Endothelial cell of umbilical vein (primary cell): ENCODE measurements at places on chromosomes 16 and 17. TPM values are rescaled to one million over a fixed set of nuclear protein-coding genes. Genes with fewer than 3 reads are reported as not detected.
A peak's percentile ranks its signal among the peaks of the same experiment; 100 is the strongest.

DNA sequence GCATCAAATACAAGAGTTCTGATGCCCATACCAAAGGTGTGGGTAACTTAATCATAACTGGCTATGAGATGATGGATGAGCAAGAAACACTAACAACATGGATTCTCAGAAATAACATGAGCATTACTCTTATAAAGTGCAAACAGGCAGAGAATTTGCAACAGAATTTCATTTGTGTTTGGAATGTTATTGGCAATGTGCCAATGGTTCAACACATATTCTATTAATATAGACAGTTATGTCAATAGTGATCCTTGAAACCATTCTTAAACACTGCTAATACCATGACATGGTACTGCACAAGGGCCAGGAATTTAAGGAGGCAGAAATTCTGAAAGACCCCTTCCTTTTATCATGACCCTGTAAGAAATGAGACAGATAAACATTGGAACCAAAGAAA lies 217.1 kb upstream of the WSB1 start:
- no peak for DNase-seq

HSD17B2 gene
- total RNA-seq = 2.8 and 4.5 TPM in 2 replicates

CMIP gene
- 82.4 and 101 TPM in 2 replicates for total RNA-seq

DNA sequence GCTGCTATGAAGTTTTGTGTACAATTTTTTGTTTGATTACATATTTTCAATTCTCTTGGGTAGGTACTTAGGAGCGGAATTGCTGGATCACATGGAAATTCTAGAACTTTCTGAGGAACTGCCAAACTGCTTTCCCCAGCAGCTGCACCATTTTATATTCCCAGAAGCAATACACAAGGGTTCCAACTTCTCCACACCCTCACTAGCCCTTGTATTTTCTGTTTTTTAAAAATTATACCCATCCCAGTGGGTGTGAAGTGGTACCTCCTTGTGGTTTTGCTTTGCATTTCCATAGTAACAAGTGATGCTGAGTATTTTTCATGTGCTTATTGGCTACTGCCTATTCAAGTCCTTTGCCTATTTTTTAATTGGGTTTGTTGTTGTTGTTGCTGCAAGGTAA lies 20.9 kb downstream of the NACA2 start:
- DNase-seq = peak; percentile 17

- DNase-seq = peak; percentile 80
Observed at GRCh38 chr17:75645889-75646637, 12.8 kb downstream of the SMIM5 start.

DNA sequence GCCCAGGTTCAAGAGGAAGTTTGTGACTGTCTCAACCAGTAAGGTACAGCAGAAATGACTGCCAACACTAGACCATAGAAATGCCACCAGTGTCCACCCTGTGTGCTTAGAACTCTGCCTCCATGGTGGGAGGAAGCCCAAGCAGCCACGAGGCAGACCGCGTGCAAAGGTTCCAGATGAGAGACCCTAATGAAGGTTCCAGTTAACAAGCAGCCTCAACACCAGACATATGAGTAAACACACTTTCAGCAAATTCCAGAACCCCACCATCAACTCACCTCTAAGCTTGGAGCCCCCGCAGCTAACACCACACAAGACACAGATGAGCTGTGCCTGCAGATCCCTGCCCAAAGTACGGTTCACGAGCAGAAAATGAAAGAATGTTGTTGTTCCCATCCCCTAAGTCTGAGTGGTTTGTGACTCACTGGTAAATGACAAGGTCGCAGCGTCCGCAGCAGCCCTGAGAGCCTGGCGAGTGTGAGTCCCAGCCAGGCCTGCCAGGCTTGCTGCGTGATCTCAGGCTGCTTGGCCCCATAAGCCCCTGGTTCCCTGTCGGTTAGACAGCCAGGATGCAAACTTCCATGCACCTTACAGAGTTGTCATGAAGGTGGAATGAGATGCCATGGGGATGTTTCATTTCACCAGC lies 193.7 kb downstream of the C16orf95 start:
- DNase-seq = no peak

- DNase-seq = no peak
Observed at GRCh38 chr17:36123431-36123830, 19.8 kb downstream of the CCL4 start.

GRCh38 chr16:68233085-68233834 lies 2.7 kb downstream of the ESRP2 start:
- DNase-seq = no peak

DNA sequence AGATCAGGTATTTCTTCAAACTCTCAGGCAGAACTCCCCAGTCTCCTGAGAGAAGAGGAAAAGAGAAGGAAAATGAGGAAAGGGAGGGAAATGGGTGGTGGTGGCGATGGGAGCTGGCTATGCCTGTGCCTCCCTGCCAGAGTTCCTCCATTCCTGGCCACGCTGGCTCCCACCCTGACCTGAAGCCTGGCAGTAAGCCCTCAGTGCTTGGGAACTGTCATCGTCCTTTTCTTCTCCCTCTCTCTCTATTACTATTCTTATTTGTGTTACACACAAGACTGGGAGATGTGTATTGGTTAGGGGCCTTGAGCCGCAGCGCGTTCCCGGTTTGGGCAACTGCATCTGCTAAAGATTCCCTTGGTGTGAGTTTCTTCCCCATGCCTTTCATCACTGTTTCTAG lies 44.6 kb downstream of the GOSR1 start:
- DNase-seq = no peak

DNA sequence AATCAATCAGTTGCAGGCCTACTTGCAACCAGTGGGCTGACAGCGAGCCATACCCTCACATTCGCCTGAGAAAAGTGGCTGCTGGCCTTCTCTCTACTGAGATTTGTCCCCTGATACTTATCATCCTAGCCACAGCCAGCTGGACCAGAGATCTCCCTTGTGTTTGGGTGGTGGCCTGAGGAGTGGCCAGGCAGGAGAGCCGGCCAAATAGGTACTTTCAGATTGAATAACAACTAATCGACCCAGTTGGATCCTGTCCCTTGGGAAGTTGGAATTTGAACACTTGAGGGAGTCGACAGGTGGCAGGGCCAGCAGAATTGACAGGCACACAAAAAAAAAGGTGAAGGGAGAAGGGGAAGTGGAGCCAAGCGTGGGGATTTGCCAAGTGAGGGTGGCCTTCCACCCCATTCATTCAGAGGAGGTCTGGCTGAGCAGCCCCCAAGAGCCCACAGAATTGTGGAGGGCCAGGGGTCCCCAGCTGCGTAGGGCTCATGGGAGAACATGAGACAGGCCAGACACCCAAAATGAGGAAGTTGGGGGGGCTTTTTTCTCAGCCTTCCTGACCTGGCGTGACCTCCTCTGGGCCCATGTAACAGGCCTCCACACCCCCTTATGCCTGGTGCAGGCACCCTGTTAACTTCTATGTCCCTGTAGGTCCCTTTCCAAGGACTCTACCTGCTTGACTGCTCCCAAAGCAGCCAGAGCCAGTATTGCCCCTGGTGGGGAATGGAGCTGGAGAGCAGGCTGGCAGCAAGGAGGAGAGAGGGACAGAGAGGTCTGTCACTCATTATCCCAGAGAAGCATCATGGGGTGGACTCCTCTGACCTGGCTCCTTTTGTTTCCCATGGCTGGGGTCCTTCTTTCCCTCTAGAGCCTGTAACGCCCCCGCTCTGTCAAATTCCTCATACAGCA lies 2.9 kb upstream of the RANGRF start:
- no peak for DNase-seq

GRCh38 chr16:65658349-65658748 lies 536.5 kb upstream of the CDH11 start:
- peak; percentile 58 for DNase-seq

KRT15 gene
- 2.8 TPM in 2 replicates for total RNA-seq

DNA sequence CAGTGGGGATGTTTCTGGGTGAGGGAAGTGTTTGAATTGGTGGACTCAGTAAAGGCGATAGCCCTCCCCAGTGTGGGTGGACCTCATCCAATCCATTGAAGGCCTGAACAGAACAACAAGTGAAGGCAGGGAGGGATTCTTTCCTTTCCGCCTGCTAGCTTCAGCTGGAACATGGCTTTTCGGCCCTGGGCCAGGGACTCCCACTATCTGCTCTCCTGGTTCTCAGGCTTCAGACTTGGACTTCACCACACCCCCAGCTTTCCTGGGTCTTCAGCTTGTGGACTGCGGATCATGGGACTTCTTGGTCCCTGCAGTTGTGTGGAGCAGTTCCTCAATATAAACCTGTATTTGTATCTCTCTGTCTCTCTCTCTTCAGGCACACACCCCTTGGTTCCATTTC lies 77.9 kb downstream of the SNX29 start:
- no peak for DNase-seq

- DNase-seq = no peak
Observed at GRCh38 chr16:78832100-78832499, 732.6 kb downstream of the WWOX start.
